ENCODE measurements at places on chromosomes 7 and 10. TPM values are rescaled to one million over a fixed set of nuclear protein-coding genes. Genes with fewer than 3 reads are reported as not detected.

GRCh38 chr10:61215246-61215645, 237.9 kb downstream of the TMEM26 start:
- no peak for DNase-seq

GRCh38 chr7:155223503-155223902, 74.2 kb upstream of the INSIG1 start:
- DNase-seq = no peak

DNA sequence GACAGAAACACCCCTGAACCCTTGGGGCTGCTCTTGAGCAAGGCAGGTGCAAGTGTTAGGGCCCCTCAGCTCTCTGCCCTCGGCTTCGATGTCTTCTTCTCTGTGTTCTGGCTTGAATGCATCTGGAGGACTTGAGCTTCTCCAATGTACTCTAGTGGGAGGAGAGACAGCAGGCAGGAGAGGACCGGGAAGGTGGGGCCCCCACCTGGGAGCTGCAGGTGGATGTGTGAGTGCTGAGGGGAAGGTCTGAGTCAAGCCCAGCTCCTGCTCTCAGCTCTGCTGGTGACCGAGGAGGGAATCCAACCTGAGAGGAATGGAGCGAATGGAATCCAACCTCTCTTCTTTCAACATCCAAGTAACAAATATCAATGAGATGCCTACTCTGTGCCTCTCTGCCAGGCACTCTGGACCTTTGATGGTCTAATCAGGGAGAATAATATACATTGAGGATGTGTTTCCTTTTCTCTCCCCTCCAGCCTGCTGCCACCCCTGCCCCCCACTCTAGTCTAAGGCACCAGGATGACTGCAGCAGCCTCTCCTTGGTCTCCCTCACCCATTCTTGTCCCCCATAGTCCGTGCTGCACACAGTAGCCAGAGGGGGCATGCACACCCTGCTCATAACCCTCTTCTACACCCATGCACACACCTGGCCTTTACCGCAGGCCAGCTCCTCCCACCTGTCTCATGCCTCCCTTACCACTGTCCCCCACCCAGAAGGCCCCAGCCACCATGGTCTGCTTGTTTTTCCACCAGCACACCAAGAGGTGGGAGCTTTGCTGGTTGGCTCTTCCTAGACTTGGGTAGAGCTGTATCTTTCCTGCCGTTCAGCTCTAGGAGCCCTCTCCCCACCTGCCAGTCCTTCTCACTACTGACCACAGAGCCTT, 13.6 kb downstream of the TBATA start:
- DNase-seq = no peak

GRCh38 chr10:4270116-4270515, 485.1 kb upstream of the KLF6 start:
- peak; percentile 76 for DNase-seq

DNA sequence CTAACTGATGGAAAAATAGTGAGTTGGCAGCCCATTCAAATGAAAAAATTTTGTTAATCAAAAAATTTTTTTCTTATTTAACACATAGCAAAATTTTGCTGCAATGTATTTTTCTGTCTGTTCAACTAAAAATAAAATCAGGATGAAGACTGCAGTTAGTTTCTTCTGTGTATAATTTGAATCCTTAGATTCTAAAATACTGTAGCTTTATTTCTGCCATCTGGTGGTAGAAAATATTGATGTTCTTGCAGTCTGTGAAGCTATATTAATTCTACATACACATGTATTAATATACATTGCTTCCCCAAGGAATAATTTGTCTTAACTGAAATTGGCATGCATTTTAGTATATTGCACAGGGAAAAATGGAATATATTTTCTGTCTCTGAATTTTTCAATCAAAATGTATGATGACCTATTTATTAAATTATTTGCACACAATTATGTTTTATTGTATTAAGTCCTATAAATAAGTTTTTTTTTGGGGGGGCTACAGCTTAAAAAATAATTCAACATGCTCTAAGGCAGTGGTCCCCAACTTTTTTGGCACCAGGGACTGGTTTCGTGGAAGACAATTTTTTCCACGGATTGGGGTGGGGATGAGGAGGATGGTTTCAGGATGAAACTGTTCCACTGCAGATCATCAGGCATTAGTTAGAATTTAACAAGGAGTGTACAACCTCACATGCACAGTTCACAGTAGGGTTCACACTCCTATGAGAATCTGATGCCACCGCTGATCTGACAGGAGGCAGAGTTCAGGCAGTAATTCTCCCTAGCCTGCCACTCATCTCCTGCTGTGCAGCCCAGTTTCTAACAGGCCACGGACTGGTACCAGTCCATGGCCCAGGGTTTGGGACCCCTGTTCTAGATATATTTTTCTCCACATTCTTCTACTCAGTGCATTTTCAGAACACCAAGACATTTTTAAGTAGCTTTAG, 119.4 kb downstream of the GNAT3 start:
- peak; percentile 62 for DNase-seq

- no peak for DNase-seq
These were observed 37.7 kb downstream of the RABGEF1 start for GRCh38 chr7:66778201-66778600.

DNA sequence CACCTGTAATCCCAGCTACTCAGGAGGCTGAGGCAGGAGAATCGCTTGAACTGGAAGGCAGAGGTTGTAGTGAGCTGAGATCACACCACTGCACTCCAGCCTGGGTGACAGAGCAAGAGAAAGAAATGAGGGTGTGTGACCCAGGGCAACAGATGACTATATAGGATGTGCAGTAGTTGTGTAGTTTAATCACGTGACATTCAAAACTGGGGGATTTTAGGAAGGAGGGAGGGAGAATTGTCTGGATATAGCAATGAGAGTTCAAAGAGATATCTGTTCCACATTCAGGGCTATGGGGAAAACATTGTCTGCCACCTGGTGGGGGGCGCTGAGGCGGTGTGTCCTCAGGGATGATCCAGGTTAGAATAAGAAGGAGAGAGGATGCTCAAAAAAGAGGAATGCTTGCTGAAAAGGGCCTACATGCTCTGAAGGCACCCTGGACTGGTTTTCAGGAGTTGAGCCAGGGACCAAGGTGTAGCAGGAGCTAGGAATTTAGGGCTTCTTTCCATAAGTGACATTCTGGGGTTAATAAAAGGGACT, 7.8 kb upstream of the ZYX start:
- no peak for DNase-seq

DNA sequence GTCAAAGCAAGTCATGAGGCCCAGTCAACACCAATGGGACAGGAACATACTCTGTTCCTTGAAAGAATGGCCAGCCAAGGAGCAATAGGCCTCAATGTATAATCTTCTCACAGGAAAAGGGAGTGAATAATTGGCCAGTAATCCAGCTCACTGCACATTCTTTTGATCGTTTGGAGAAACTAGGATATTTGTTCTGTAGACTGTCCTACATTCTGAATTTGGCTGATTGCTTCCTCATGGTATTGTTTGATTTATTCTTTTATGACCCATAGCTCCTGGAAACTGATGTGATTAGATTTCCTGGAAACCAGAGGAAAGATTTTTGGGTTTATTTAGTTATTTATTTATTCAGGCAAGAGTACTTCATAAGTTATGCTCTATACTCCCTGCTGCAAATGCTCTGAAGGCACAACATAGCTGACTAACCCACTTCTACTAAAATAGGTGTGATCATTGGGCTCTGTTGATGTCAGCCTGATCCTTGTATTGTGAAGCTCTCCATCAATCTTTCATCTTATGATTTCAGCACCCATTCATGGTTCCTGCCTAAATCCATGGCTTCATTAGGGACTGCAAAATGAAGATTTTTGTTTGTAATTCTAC, 745.2 kb downstream of the SUGCT start:
- peak; percentile 55 for DNase-seq

MMD2 gene
- total RNA-seq = not detected

- DNase-seq = no peak
These were observed 816.7 kb upstream of the PHF14 start for GRCh38 chr7:10156972-10157371.

SLC37A3 gene
- total RNA-seq = 56.2 TPM

- DNase-seq = peak; percentile 42
These were observed 255.1 kb upstream of the MKLN1 start for GRCh38 chr7:131072505-131073091.

FAM24B gene
- total RNA-seq = 5.3 TPM

Data from renal cortical epithelial cell (primary cell).